ENCODE measurements at places on chromosomes 4 and X. TPM values are rescaled to one million over a fixed set of nuclear protein-coding genes. Genes with fewer than 3 reads are reported as not detected.

DNA sequence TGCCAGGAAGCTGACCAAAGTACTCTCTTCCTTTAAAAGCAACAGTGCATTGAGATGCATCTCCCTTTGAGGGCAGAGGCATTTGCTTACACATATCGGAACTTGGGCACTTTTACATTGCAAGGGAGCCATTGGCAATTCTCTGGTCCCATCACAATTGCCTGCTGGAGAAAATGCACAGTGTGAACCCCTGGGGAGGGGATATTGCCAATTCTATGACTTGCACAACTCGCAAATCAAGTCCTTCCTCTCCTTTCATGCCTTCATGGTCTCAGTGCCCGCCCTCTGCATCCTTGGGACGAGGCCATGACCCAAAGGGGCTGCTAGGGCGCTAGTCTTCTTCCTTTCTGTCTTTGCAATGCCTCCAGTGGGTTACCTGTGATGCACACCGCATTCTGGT, 14.9 kb upstream of the PDZD4 start:
- H3K27me3 ChIP-seq = no peaks in the 10 kb centered on the region
- H3K27ac ChIP-seq = no peak overlapping the region
- no peak for DNase-seq

GRCh38 chr4:98659741-98660462, 1.5 kb upstream of the TSPAN5 start:
- H3K4me1 ChIP-seq = peaks cover 16% of the 10 kb centered on the region
- no peaks in the 10 kb centered on the region for H3K36me3 ChIP-seq
- H3K27me3 ChIP-seq = no peaks in the 10 kb centered on the region
- H3K27ac ChIP-seq = no peak overlapping the region

GRCh38 chr4:81792521-81792920, 320.8 kb upstream of the RASGEF1B start:
- H3K4me1 ChIP-seq = no peaks in the 10 kb centered on the region
- no peak overlapping the region for H3K27ac ChIP-seq
- H3K36me3 ChIP-seq = no peaks in the 10 kb centered on the region
- H3K4me3 ChIP-seq = no peak overlapping the region
- no peak for DNase-seq

GRCh38 chr4:182842104-182842600, 75.0 kb downstream of the DCTD start:
- no peak overlapping the region for H3K27ac ChIP-seq
- H3K36me3 ChIP-seq = no peaks in the 10 kb centered on the region
- DNase-seq = no peak
- H3K27me3 ChIP-seq = no peaks in the 10 kb centered on the region

- H3K27ac ChIP-seq = no peak overlapping the region
- no peaks in the 10 kb centered on the region for H3K27me3 ChIP-seq
- no peak overlapping the region for H3K4me3 ChIP-seq
- H3K4me1 ChIP-seq = peaks cover 17% of the 10 kb centered on the region
- DNase-seq = no peak
Observed at GRCh38 chr4:80077639-80078038, 4.6 kb upstream of the ANTXR2 start.

The PPP2R2C gene
- 0.09 TPM for total RNA-seq

The OCIAD2 gene
- total RNA-seq = 30.6 TPM

The SPARCL1 gene
- 369 TPM for total RNA-seq

The TSPAN7 gene
- total RNA-seq = 74.8 TPM

Data from upper lobe of right lung (tissue), 1 donor.